ENCODE measurements at places on chromosomes 2 and 18.

GRCh38 chr18:77487951-77488740 is 238.5 kb downstream of the GALR1 start:
- no peak for DNase-seq

GRCh38 chr2:162017233-162017632 is 56.8 kb downstream of the DPP4 start:
- no peak for DNase-seq

GRCh38 chr2:11498543-11499034 is 32.6 kb upstream of the E2F6 start:
- DNase-seq: no peak

DNA sequence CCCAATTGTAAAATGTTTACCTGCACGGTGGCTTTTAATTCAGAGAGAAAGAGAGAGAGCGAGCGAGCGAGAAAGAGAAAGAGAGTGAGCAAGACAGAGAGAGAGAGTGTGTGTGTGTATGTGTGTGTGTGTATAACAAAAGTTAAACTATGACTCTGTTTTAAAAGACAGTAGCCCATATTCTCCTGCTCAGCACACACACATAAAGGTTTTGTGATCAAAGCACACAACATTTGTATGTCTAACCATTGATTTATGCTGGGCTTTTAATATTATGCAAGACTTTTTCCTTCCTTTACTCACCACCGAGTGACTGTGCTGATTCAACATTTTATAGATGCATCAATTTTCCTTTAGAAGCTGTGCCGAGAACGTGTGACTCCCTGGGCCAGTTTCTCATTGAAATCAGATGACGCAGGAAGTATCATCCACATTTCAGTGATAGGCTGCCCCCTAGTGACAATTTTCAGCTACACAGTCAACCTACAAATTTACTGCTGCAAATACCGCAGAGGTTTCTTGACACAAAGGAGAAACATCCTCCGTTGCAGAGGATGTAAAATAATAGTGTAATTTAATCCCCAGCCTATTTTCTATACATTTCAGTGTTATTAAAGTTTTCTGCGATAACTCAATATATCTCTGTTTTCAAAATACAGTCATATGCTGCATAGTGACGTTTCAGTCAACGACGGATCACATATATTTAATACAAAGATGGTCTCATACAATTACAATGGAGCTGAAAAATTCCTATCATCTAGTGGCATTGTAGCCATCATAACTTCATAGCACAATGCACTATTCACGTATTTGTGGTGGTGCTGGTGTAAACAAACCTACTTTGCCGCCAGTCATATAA is 165.9 kb upstream of the TANK start:
- DNase-seq: peak; percentile 76

DNA sequence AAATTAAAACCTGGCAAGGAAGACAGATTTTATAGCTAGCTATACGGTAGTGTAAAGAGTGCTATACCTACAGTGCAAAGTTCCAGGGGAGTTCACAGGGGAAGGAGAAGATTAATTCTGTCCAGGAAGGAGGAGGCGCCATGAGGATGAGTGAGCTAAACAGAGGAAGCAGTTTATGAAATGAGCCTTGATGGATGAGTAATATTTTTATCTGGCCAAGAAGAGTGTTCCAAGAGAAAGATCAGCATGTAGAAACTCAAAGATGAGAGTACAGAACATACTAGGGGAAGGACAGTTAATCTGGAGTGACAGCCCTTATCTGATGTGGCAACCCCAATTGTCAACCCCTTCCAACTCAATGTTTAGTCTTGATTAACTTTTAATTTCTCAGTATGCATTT is 54.8 kb downstream of the CDH20 start:
- no peak for DNase-seq

DNA sequence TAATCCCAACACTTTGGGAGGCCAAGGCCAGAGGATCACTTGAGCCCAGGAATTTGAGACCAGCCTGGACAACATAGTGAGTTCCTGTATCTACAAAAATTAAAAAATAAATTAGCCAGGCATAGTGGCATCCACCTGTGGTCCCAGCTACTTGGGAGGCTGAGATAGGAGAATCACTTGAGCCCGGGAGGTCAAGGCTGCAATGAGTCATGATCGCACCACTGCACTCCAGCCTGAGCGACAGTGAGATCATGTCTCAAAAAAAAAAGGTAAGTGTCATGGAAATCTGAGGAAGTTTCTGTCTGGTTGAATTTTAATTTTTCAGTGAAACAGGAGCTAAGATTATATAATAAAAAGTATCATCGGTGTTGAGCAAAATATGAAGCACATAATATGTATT is 2.5 kb upstream of the C2orf15 start:
- DNase-seq: no peak

- DNase-seq: no peak
Observed at GRCh38 chr18:35095983-35096676, 54.9 kb downstream of the MAPRE2 start.

- no peak for DNase-seq
Observed at GRCh38 chr2:210611466-210611865, 55.1 kb downstream of the CPS1 start.

- no peak for DNase-seq
Observed at GRCh38 chr2:37301408-37301807, 23.2 kb downstream of the PRKD3 start.

GRCh38 chr2:217394510-217395351 is 534.9 kb upstream of the TNP1 start:
- no peak for DNase-seq

GRCh38 chr2:205913668-205914067 is 172.3 kb downstream of the INO80D start:
- DNase-seq: no peak

- no peak for DNase-seq
Observed at GRCh38 chr18:77750006-77750405, 500.4 kb downstream of the GALR1 start.

GRCh38 chr2:78585871-78586270 is 439.6 kb upstream of the REG3G start:
- no peak for DNase-seq

DNA sequence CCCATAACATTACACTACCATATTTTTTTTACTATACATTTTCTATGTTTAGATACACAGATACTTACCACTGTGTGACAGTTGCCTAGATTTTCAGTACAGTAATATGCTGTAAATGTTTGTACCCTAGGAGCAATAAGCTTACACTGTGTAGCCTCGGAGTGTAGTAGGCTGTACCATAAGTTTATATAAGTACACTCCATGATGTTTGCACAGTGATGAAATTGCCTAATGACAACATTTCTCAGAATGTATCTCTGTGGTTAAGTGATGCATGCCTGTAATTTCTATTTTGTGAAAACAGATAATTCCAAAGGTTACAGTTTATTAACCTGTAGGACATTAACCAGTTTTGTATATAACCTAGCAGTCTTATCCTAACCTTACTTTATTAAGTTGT is 128.1 kb upstream of the RBMS1 start:
- DNase-seq: no peak

DNA sequence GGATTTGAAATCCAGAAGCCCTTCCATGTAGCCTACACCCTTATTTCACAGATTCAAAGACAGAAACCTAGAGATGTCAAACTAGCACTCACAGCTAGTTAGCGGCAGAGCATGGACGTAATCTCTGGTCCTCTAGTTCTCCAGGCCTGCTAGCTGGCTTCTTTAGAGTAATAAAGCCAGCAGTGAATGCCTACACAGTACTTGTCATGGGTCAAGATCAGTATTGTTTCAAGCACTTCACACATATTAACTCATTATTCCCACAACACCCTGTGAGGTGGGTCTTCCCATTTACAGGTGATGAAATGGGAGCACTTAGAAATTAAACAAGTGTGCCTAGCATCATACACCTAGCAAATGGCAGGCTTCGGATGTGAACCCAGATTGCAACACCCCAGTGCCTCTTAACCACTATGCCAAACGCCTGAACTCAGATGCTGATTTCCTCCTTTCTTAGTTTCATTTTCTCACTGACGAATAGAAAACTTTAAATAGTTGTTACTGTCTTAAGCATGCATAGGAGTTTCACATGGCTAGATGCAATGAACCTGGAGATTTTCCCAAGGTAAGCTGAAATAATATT is 14.5 kb upstream of the ZBTB14 start:
- no peak for DNase-seq

DNA sequence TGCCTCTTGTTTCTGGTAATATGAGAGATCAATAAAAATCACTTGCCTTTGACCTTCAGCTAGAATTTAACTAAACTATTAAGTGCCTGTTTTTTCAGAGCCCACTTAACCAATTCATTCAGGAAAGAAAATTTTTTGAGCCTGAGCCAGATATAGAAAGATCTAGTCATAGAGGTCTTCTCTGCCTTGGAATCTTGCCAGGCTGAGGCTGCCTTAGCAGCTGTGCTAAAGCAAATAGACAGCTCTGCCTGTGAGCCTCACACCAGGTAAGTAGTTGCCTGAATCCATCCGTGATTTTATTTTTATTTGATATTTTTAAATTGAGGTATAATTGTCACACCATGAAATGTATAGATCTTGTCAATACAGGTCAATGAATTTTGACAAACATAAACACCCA is 27.4 kb downstream of the EVX2 start:
- peak; percentile 88 for DNase-seq

GRCh38 chr18:13470516-13471197 is 252.1 kb downstream of the LDLRAD4 start:
- no peak for DNase-seq

DNA sequence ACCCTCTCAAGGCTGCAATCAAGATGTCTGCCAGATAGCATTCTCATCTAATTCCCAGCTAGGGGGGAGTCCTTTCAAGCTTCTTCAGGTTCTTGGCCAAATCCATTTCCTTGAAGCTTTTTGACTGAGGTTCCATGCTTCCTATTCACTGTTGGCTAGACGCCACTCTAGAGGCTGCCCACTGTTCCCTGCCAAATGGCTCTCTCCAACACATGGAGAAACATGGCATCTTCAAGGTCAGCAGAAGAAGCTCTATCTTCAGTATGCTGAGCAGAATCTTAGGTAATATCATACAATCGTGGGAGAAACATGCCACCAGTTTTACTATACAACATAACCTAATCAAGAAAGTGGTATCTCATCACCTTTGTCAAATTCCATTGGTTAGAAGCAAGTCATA is 1985.1 kb upstream of the CELF4 start:
- DNase-seq: no peak

- DNase-seq: no peak
Observed at GRCh38 chr2:28366496-28367282, 26.0 kb upstream of the FOSL2 start.

GRCh38 chr2:113905886-113906285 is 16.0 kb downstream of the ACTR3 start:
- DNase-seq: no peak

GRCh38 chr2:206086716-206087350 is 859 bp upstream of the INO80D start:
- DNase-seq: peak; percentile 46

GRCh38 chr2:17583166-17583565 is 42.7 kb downstream of the VSNL1 start:
- no peak for DNase-seq

DNA sequence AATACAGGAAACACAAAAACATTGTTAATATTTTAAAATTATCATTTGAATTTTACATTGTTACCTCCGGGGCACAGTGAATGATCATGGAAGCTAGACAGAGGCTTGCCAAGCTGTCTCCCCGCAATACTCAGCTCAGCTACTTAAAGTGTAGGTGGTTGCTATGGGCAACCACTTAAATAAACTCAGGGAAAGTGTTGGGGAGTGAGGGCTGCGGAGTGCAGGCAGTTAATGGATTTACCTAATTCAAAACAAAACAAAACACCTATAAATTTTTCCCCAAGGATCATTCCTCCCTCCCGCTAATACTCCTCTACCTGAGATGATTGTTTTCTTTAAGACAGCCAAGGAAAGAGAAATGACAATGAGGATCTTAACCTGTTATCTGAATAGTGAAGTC is 349.5 kb downstream of the TGIF1 start:
- DNase-seq: peak; percentile 41

DNA sequence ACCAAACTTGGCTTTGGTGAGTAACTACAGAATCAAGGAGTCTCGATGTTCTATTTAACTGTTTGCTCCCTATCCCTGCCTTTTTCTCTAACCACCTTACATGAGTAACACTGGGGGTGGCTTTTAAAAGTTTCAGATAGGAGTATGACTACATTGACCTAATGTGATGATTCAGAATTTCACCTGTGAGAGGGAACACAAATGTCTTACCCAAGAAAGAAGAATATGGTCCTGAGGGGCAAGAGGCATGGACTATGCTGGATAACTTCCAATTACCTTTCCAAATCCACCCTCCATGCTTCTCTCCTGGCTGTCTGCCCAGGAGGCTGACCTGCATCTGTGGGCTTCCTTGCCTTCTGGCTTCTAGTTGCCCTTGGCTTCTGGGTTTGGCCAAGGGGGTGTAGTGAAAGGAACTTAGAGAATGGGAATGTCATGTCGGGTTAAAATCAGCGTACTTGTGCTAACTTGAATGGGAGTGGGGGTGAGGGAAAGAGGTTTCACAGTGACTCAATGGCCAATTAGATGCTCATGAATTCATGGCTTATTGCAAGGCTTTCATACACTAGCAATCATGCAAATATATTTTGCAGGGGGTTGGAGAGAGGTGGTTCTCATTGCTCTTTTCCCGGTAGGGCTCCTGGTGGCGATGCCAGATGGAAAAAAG is 5.3 kb upstream of the IL36G start:
- no peak for DNase-seq

DNA sequence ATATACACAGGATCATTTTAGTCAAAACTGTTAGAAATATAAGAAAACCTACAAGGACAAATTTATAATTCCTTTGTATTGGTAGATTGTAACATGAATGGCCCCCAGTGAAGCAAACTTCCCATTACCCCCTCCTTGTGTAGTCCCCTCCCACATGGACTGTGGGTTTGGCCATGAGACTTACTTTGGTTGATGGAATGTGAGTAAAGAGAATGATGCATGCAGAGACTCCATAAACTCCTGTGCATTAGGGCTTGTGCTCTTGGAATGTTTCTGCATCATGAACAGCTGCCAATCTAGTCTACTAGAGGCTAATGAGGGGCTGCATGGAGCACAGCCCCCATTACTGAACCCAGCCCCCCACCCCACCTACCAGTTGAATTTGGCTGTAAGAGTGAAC is 8.3 kb upstream of the TGFA start:
- no peak for DNase-seq

DNA sequence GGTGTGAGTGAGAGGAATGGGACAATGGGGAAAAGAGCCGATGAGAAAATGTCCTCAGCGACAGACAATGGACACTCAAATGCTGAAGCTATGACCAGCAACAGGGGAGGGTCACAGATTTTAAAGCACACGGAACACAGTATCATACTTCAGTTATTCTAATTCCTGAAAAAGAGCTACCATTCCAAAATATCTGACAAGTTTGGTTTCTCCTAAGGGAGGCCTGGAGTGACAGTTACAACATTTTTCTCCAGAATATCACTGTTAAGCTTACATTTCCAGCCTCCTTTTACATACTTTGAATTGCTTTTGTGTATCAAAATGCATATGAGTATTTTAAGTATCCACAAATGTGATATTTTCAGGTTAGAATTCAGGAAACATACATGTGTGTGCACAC is 321.6 kb upstream of the THUMPD2 start:
- no peak for DNase-seq
